ENCODE measurements at places on chromosomes 3 and 15. TPM values are rescaled to one million over a fixed set of nuclear protein-coding genes. Genes with fewer than 3 reads are reported as not detected.

GRCh38 chr3:135994708-135995337 lies 29.3 kb downstream of the PPP2R3A start:
- H3K27ac ChIP-seq: no peak overlapping the region
- no peaks in the 10 kb centered on the region for H3K27me3 ChIP-seq
- no peak overlapping the region for H3K4me3 ChIP-seq
- H3K4me1 ChIP-seq: peaks cover 16% of the 10 kb centered on the region

- H3K4me1 ChIP-seq: no peaks in the 10 kb centered on the region
- H3K4me3 ChIP-seq: no peak overlapping the region
- peak overlapping the region; percentile 29 for H3K27ac ChIP-seq
- H3K36me3 ChIP-seq: 0 out of 2 replicates have a peak, but pooled peaks cover 3% of the 10 kb centered on the region
Observed at GRCh38 chr3:73056014-73056844, 5.2 kb upstream of the EBLN2 start.

DNA sequence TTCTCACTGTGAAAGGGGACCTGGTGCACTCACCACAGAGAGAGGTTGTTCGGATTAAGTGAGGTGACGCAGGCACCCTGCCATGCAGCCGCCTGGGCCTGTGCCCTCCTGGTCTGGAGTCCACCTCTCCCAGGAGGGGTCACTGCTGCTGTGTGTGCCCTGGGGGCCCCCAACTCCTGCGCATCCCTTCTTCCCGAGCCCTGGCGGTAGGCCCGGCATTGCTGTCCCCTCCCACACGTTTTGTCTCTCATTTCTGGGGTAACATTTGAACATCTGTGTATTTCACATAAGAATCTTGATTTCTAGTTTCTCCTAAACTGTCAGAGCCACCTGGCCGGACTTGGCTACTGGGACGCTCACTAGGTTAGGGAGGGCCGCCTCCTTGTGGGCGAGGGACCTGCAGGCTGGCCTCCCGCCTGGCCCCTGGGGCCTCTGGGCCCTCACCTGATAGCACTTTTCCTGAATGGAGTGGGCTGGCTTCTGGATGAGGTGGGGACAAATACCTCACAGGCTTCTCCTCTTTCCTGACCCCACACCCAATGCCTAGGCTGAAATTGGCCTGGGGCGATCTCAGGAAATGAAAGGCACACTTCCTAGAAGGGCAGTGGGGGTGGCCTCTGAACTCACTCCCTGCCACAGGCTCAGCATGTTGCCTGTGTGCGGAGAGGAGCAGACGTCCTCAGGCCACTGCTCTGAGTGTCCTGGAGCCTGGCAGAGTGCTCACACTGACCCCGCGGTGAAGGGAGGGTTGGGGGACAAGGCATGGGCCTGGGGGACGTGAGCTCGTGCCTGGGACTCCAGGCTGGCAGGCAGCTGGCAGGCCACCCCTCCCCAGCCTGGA lies 104.2 kb upstream of the PRR23E start:
- no peak overlapping the region for H3K27ac ChIP-seq
- peaks cover 4% of the 10 kb centered on the region for H3K4me1 ChIP-seq
- 0 out of 2 replicates have a peak, but pooled peaks cover 6% of the 10 kb centered on the region for H3K27me3 ChIP-seq

- no peak overlapping the region for H3K27ac ChIP-seq
- no peaks in the 10 kb centered on the region for H3K4me1 ChIP-seq
- no peak for DNase-seq
- H3K4me3 ChIP-seq: no peak overlapping the region
- no peaks in the 10 kb centered on the region for H3K27me3 ChIP-seq
Observed at GRCh38 chr3:64741341-64741740, 53.5 kb upstream of the ADAMTS9 start.

- no peak overlapping the region for H3K27ac ChIP-seq
- no peaks in the 10 kb centered on the region for H3K36me3 ChIP-seq
- no peaks in the 10 kb centered on the region for H3K27me3 ChIP-seq
- no peaks in the 10 kb centered on the region for H3K4me1 ChIP-seq
- no peak for DNase-seq
Observed at GRCh38 chr15:95405447-95405846, 925.1 kb upstream of the NR2F2 start.

Gene CACNA1D
- total RNA-seq: not detected

Gene GABRG3
- not detected for total RNA-seq

Gene IL12A
- total RNA-seq: 0.28 TPM

Data from PC-9 (cell line).